Upper lobe of left lung (tissue), 6 donors: ENCODE measurements at places on chromosomes 2 and 18.

DNA sequence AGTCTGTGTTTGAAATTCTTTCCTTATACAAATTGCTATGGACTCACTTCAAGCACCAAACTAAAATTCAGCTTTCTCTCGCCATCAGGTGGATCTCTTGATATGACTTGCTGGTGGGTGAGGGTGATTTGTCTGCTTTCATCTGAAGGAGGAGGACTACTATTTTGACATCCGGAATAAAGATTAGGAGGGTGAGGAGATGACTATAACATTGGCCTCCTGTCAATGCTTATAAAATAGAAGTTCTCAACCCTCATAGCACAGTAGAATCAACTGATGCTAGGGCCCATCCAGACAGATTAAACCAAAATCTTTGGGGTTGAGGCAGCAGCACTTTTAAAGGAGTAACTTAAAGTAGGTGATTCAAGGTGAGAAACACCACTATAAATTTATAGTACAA lies 120.4 kb upstream of the DNAJC10 start:
- H3K4me1 ChIP-seq = no peaks in the 10 kb centered on the region
- no peaks in the 10 kb centered on the region for H3K36me3 ChIP-seq
- no peaks in the 10 kb centered on the region for H3K27me3 ChIP-seq
- no peak overlapping the region for H3K4me3 ChIP-seq
- no peak overlapping the region for H3K27ac ChIP-seq
- DNase-seq = no peak

DNA sequence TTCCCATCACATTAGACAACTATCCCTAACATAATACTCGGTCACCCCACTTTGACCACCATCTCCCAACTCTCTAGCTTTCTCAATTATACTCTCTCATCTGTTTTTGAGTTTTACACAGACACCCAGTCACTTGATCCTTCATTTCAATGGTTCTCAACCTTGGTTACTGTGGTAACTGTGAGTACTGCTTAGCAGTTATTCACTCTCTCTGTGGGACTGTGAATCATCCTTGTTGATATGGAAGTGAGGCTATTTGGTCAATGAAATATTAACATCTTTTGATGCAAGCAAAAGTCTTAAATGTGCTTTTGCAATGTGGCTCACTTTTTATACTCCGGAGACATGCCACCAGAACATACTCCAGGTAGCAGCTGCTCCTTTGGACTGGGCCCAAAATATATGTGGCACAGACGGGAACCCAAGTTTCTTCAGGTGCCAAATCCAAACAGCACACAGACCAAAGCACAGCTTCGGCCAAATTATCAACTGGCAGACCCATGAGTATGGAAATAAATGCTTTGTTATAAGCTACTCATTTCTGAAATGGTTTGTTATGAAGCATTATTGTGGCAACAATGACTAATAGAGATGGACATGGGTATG lies 75.0 kb upstream of the SLC25A52 start:
- H3K4me3 ChIP-seq = no peak overlapping the region
- no peak overlapping the region for H3K27ac ChIP-seq
- no peak for DNase-seq
- peaks cover 18% of the 10 kb centered on the region for H3K36me3 ChIP-seq

DNA sequence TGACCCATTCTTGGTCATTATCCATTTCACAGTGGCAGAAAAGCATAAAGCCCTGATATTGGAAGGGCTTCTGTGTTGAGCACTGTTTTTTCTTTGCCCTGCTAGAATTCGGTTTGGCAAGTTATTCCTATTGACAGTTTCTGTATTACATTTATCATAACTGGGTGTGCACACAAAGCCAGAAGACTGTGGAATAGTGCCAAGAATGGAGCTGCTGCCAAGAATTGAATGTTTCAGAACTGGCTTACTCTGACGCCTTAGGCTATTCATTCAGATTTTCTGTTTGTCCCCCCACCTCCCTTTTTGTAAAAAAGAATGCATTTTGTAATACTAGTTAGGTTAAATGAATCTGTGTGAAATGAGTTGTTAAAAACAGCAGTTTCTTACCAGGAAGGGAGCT lies 12.7 kb downstream of the KDM3A start:
- H3K36me3 ChIP-seq = peaks cover 55% of the 10 kb centered on the region
- H3K27me3 ChIP-seq = no peaks in the 10 kb centered on the region

- H3K36me3 ChIP-seq = no peaks in the 10 kb centered on the region
- DNase-seq = no peak
- no peaks in the 10 kb centered on the region for H3K4me1 ChIP-seq
- no peak overlapping the region for H3K4me3 ChIP-seq
- H3K27me3 ChIP-seq = no peaks in the 10 kb centered on the region
- no peak overlapping the region for H3K27ac ChIP-seq
Measured at GRCh38 chr2:18790509-18791171, 201.3 kb upstream of the NT5C1B start.
